K562 (cell line): ENCODE measurements at places on chromosomes 1 and 21. TPM values are rescaled to one million over a fixed set of nuclear protein-coding genes. Genes with fewer than 3 reads are reported as not detected.
A peak's percentile ranks its signal among the peaks of the same experiment; 100 is the strongest.

The CD1B gene
- not detected in 2 replicates for polyA plus RNA-seq

The CD1D gene
- polyA plus RNA-seq: 0.11 TPM in 1 of 2 replicates, not detected in the other

The OR2T2 gene
- not detected in 2 replicates for polyA plus RNA-seq

The LDLRAD1 gene
- not detected in 2 replicates for polyA plus RNA-seq

DNA sequence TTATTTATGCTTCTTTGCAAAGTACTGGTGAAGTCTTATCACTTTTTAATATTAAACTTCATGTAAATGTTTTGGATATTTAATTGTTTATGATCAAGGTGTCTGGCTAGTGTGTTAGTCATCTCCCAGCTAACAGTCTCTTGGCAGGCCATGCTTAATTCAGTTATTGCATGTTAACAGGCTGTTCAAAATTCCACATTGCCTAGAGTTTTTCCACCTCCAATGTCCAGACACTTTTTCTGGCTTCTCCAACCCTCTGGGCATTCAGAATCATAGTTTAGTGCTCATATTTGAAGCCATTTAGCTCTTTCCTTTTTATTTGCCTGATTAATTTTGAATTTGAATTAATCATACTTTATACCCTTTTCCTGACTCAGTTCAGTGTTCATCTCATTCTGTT is 69.2 kb downstream of the OLFML2B start:
- no peak for DNase-seq

DNA sequence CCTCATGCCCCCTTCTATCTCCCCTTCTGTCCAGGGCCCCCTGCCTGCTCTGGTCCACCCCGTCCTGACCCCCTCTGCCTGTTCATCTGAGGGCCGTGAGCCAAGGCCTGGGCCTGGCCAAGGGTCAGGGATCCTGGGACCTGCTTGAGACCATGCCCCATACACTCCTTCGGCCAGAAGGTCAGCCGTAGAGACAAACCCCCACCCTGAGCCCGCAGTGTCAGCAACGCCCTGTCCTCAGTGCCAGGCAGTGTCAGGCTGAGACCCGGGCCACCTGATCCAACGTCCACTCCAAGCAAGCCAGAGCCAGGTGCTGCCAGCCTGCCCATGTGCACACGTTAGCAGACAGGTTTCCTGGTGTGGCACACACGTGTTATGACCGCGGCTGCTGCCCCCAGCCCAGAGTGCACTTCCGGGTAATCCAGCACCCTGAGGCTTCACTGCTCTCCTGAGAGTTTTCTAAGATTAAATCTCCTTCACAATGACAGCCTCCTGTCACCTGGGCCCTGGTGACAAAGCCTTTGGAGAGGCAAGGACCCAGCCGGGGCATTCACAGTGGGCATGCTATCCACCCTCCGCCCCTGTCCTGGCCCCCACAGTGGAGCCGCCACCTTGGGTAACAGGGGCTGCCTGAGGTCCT is 10.1 kb upstream of the SAMD11 start:
- DNase-seq: no peak

DNA sequence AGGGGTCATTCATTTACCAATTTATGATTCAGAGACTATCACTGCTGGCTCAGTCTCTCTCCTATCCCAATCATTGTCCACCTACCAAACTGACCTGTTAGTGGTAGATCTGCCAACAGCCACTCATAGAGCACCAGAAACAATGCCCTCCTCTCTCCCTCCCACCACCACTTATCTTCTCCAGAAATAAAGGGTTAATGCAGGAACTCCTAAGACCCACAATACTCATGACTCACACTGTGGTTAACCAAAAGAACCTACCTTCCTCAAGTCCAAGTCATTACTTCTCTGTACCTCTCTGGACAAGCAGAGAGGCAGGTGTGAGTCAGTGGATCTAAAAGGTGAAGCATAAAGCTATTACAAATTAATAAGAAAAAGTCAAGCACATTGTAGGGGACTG is 40.9 kb upstream of the CAMK1G start:
- DNase-seq: no peak

- no peak for DNase-seq
These were observed 197.2 kb downstream of the CHRM3 start for GRCh38 chr1:239583536-239583935.

DNA sequence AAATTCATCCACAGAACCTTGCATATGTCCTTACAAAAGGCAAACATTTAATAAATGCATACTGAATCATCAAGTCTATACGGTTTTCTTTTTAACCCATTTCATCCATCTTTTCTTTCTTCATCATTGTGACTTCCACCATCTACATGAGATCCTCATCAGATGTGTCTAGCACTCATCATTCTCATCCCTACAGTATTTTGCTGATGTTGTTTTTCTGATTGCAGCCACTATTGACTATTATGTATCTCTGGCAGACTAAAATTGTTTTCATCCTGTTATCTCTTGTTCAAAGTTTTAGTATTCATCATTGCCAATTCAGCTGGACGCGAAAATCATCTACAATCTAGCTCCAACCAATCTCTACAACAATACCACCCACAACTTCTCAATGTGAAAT is 5.9 kb downstream of the LRIF1 start:
- DNase-seq: no peak

DNA sequence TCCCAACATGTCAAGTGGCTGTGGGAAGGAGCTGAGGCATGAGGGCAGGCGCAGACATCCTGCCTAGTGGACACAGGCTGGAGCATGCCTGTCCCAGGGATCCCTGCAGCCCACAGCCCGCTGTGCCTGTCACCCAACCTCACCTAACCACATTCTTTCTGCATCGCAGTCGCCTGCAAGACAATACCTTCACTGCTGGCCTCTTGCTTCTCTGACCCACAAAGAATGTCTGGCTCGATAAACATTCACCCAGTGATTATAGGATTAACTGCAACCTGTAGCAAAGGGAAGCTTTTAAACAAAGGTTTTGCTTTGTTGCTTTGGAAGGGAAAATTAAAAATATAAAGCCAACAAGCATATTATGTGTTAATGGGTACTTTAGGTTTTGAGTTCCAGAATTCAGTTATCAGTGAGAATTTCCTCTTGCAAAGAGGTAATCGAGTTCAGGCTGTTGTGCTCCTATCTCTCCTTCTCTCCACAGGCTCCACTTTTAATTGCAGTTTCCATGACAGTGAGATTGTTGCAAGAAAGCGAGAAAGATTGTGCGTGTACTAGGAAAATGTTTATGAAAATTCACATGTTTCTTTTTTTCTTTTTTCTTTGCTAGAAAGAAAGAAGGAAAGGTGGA is 40.0 kb upstream of the ZNF648 start:
- DNase-seq: no peak

DNA sequence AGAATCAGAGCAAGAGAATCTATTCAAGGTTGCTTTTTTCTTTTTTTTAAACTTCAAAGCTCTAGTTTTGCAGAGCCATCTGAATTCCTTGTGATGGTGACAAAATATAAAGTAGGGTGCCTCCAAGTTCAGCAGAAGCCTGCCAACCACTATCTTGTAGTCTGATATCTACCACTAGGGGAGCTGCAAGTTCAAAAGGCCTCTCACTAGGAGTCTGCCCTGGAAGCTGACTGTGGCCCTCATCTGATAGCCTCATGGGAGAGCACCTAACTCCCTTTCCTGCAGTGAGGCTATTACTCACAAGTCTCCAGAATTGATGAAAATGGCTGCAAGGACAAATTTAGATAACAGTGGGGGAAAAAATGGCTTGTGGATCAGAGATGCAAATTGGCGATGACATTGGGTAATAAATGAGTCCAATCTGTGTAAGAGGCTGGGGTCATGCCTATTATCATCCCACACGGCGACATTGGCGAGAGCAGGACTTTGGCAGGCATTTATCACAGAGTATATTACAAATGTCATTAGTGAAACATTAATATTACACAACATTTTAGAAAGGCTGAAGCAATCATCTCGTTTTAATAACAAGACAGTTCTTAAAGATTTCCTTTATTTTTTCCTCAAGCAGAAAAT is 10.7 kb upstream of the ZP4 start:
- DNase-seq: peak; percentile 2

DNA sequence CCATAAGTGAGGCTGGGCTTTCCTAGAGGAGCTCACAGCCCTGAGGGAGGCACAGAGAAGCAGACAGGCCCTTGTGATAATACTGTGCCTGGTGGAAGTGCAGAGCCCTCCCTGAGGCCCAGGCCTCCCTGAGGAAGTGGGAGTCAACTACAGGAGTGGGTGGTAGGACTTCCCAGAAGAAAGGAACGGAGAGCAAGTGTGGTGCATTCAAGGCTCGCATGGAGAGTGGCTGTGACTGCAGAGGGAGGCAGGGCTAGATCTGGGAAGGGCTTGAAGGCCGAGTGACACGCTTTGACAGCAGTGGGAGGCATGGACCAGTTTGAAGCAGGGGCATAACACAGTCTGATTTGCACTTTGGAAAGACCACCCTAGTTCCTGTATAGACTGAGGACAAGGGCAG is 37.3 kb downstream of the AZIN2 start:
- DNase-seq: no peak

- no peak for DNase-seq
These were observed 111.9 kb downstream of the NRIP1 start for GRCh38 chr21:14952916-14953315.

- no peak for DNase-seq
These were observed 995 bp upstream of the ZBTB48 start for GRCh38 chr1:6578624-6579373.

- DNase-seq: no peak
These were observed 9.6 kb downstream of the TMCO1 start for GRCh38 chr1:165759095-165759494.

GRCh38 chr1:1616045-1616790 is 918 bp downstream of the MIB2 start:
- DNase-seq: peak; percentile 88

DNA sequence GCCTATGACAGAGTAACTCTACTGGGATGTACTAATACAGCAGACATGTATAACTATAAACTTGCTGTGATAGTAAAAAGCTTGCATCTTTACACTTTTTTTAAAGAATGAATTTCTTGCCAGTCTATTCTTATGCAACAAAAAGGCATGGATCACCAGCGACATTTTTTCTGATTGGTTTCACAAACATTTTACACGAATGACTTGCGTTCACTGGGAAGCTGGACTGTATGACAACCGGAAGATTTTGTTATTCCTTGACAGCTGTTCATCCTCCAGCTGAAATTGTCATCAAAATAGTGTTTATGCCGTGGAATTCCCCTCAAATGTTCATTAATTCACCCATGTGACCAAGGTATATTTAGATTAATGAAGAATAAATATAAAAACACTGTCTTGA is 131.0 kb downstream of the XPR1 start:
- no peak for DNase-seq

- DNase-seq: no peak
These were observed 61.6 kb downstream of the EDEM3 start for GRCh38 chr1:184693011-184693410.

GRCh38 chr1:227424953-227425352 is 106.7 kb upstream of the CDC42BPA start:
- DNase-seq: no peak

- DNase-seq: no peak
These were observed 49.6 kb downstream of the INTS7 start for GRCh38 chr1:211985556-211986264.

DNA sequence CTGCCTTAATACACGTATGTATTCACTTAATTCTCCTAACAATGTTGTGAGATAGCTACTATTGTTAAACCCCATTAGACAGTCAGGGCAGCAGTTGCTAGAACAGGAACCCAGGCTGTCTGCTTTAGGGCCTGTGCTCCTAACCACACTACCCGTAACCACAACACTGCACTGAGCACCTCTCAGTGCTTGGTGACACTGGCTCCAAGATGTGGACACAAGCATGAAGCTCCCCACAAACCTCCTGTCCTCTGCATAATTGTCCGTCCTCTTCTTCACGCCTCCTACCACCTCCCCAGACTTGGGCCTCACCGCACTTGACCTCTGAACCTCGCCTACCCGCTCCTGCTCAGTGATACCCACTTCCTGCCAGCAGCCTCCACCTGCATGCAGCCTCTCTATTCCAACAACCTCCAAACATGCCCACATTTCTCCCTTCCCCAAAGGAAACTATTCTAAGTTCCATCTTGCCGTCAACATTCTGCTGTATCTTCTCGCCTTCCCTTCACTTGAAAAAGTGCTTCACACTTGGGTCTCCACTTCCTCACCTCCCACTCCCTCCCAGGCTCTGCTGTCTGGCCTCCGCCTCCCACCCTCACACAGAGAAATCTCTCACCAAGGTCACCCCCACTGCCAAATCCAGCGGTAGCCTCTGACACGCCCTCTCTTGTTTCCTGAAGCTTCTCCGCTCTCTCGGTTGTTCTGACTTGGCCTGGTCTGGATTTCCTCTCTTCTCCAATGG is 14.6 kb upstream of the AHDC1 start:
- no peak for DNase-seq

- DNase-seq: no peak
These were observed 96.6 kb downstream of the SLC44A5 start for GRCh38 chr1:75514270-75514669.

DNA sequence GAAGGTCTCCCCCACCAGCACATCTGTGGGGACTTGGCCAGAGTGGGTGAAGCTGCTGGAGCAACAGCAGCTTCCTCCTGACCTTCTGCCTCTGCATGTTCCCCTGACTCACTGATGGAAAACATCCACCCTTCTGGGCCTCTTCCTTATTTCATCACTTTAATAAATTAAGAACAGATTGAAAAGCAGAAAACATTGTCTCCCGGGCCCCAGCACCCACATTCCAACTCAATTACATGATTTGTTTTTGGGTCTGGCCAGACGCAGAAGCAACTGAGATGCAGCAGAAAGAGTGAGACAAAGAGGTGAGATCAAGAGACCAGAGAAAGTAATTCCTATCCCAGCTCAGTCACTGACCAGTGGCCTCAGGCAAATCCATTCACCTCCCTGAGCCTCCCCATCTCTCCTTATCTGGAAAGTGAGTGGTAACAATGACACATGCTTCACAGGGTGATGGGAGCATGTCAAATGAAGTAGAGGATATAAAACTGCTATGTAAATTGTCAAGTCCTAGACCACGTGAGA is 157.1 kb downstream of the ELAVL4 start:
- DNase-seq: no peak

DNA sequence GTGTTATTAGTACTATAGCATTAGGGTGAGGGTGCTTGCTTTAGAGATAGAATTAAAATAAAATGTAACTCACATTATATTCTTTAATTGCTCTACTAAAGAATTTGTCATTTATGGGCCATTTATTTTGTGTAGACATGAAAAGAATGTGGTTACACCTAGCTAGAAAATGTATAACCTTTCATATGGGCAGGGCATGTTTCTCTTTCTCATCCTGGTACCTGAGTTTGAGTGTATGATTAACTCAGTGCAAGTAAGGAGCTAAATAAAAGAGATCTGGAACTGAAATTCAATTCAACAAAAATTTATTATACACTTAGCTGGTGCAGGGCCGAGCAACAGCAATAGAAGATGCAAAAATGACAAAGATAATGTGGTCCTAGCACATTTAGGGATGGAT is 47.4 kb downstream of the MAP3K7CL start:
- no peak for DNase-seq
